ENCODE measurements at places on chromosomes 3 and 15. TPM values are rescaled to one million over a fixed set of nuclear protein-coding genes. Genes with fewer than 3 reads are reported as not detected.
A peak's percentile ranks its signal among the peaks of the same experiment; 100 is the strongest.

GRCh38 chr15:55434989-55435825 is 26.9 kb downstream of the PIERCE2 start:
- no peak overlapping the region for H3K4me3 ChIP-seq
- no peaks in the 10 kb centered on the region for H3K27me3 ChIP-seq
- H3K27ac ChIP-seq, result no peak overlapping the region
- H3K36me3 ChIP-seq, result no peaks in the 10 kb centered on the region
- no peak for DNase-seq

DNA sequence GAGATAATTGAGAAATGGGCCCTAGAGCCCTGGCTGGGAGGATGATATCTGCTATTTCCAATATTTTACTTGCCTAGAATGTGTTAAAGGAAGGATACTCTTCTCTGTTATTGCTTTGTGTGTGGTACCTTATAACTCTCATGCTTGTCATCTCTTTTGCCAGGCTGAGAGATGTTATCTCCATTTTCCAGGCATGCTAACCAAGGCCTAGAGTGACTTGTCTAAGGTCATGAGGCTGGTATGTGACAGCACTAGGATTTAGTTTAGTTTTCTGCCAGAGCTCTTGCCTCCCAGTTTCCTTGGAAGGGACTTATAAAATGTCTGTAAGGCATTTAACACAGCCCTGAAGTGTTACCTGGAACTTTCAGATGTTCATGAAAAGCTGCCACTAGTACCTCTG is 1.4 kb downstream of the CLK3 start:
- DNase-seq, result no peak
- H3K36me3 ChIP-seq, result peaks cover 43% of the 10 kb centered on the region
- H3K4me3 ChIP-seq, result peak overlapping the region; percentile 92
- no peaks in the 10 kb centered on the region for H3K27me3 ChIP-seq
- peaks cover 48% of the 10 kb centered on the region for H3K4me1 ChIP-seq

DNA sequence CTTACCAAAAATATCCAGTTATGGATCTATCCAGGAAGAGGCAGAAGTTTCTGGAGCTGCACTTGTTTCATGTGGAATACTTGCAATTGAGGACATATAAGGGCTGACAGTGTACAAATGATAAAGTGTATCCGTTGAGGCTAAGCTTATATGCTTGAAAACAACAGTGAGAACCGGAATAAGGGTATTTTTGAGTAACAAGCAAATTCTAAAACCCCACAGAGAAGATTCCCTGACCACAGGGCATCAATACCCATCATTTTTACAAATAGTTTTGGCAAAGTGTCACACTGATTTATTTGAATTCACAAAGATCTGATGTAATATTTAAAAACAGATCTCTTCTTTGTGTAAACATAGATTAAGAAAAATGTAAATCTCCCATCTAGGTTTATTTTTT is 208.4 kb downstream of the FMN1 start:
- peaks cover 7% of the 10 kb centered on the region for H3K27me3 ChIP-seq
- no peaks in the 10 kb centered on the region for H3K36me3 ChIP-seq
- no peak overlapping the region for H3K4me3 ChIP-seq
- DNase-seq, result no peak
- H3K27ac ChIP-seq, result no peak overlapping the region

GRCh38 chr3:106609666-106610301 is 741.0 kb upstream of the CBLB start:
- peak overlapping the region; percentile 0 for H3K27ac ChIP-seq
- no peak overlapping the region for H3K4me3 ChIP-seq
- H3K36me3 ChIP-seq, result peaks cover 10% of the 10 kb centered on the region
- H3K4me1 ChIP-seq, result peaks cover 21% of the 10 kb centered on the region

GRCh38 chr3:58093574-58094195 is 85.5 kb downstream of the FLNB start:
- H3K4me1 ChIP-seq, result no peaks in the 10 kb centered on the region
- H3K27me3 ChIP-seq, result no peaks in the 10 kb centered on the region
- H3K4me3 ChIP-seq, result no peak overlapping the region
- no peak overlapping the region for H3K27ac ChIP-seq

DNA sequence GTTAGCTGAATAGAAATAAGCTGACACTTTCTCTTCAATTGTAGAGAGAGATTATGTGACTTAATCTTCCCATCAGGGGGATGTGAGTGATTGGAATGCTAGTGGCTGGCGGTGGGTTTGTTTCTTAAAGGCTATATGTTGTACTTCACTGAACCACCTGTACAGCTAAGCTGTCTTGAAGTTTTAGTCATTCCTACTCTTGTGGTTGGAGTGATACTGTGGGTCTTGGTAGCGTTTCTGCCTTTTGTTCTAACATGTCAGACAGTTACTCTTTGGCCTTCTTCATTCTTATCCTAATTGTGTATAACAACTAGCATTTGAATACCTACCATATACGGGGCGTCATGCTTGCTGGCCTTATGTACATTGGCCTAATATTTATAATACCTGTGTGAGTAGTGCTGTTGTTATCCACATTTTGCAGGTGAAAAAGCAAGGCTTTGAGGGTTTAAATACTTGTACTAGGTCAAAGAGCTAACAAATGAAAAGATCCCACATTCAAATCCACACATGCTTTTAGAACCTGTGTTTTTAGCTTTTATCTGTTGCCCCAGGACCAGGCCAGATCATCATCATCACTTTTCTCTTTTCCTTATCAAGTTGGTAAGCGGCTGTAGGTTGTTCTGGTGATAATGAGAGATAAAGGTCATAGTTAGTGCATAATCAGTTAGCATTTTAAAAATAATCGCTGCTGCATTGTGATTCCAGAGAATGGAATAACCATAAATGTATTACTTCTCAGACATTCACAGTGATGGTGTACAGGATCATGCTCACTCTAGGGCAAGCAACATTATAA is 50.2 kb downstream of the AKAP13 start:
- no peak overlapping the region for H3K27ac ChIP-seq
- peak; percentile 37 for DNase-seq
- H3K4me3 ChIP-seq, result no peak overlapping the region
- no peaks in the 10 kb centered on the region for H3K27me3 ChIP-seq
- H3K4me1 ChIP-seq, result peaks cover 54% of the 10 kb centered on the region

DNA sequence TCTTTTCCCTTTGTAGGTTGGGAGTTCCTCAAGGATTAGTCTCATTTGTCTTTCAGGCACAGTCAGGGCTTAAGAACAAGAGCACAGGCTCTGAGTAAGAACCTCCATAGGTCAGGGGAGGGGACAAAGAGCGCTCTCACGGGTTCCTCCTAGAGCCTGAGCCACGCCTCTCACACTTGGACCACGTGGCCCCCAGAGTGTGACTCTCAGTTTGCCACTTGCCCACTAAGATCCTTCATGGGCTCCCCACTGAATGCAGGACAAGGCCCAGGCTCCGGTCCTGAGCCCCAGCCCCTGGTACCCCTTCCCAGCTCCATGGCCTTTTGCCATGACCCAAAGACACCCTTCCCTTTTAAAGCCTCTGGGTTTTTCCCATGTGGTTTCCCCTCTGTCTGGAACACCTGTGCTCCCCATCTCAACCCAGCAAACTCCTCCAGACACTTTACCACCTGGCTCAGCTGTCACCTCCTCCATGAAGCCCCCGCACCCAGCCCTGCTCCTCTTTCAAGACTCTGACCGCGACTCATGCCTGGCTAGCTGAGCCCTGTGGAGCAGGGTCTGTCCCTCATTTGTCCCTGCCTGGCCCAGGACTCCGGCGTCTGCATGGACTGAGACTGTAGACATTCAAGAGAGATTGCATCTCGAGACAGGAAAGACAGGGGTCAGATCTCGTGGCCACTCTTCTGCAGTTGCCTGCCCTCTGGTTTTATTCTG is 32.7 kb downstream of the IQSEC1 start:
- H3K4me1 ChIP-seq, result peaks cover 18% of the 10 kb centered on the region
- H3K4me3 ChIP-seq, result no peak overlapping the region
- H3K27ac ChIP-seq, result peak overlapping the region; percentile 19

DNA sequence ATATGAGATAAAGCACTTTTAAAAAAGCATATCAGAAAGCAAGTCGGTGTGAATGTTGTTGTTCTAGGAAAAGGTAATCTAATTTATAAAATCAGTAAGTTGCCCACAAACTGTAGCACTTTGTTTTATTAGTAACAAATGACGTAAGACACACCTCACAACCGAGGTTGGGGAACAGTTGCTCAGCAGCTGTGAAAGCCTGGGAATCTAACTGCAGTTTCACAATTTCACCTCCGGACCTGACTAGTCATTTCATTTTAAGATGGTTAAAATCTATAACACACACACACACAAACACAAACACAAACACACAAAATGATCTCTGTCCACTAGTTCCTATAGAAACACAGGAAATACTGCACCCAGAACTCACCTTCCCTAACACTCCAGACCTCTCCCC is 406.7 kb upstream of the NR2F2 start:
- no peak for DNase-seq
- H3K4me1 ChIP-seq, result no peaks in the 10 kb centered on the region
- no peak overlapping the region for H3K4me3 ChIP-seq

GRCh38 chr15:57551715-57552677 is 39.7 kb upstream of the MYZAP start:
- H3K4me1 ChIP-seq, result no peaks in the 10 kb centered on the region
- H3K27me3 ChIP-seq, result no peaks in the 10 kb centered on the region
- no peak overlapping the region for H3K4me3 ChIP-seq
- DNase-seq, result no peak
- H3K36me3 ChIP-seq, result no peaks in the 10 kb centered on the region
- H3K27ac ChIP-seq, result no peak overlapping the region

- peaks cover 8% of the 10 kb centered on the region for H3K27me3 ChIP-seq
- no peak for DNase-seq
- H3K4me3 ChIP-seq, result no peak overlapping the region
- H3K4me1 ChIP-seq, result peaks cover 4% of the 10 kb centered on the region
- no peaks in the 10 kb centered on the region for H3K36me3 ChIP-seq
Measured at GRCh38 chr15:38128341-38128781, 124.3 kb upstream of the SPRED1 start.

GRCh38 chr15:85118581-85118980 is 136.9 kb downstream of the PDE8A start:
- no peak overlapping the region for H3K4me3 ChIP-seq
- peaks cover 18% of the 10 kb centered on the region for H3K4me1 ChIP-seq
- no peak for DNase-seq

GRCh38 chr15:63288778-63289378 is 11.5 kb downstream of the APH1B start:
- H3K27ac ChIP-seq, result no peak overlapping the region
- DNase-seq, result no peak
- peaks cover 5% of the 10 kb centered on the region for H3K36me3 ChIP-seq
- H3K4me3 ChIP-seq, result no peak overlapping the region

GRCh38 chr3:44321335-44321734 is 17.2 kb upstream of the TCAIM start:
- no peak overlapping the region for H3K27ac ChIP-seq
- H3K4me3 ChIP-seq, result no peak overlapping the region
- H3K36me3 ChIP-seq, result no peaks in the 10 kb centered on the region
- peaks cover 5% of the 10 kb centered on the region for H3K27me3 ChIP-seq
- no peaks in the 10 kb centered on the region for H3K4me1 ChIP-seq
- no peak for DNase-seq

- H3K27me3 ChIP-seq, result no peaks in the 10 kb centered on the region
- peaks cover 4% of the 10 kb centered on the region for H3K36me3 ChIP-seq
- H3K4me1 ChIP-seq, result peaks cover 52% of the 10 kb centered on the region
- DNase-seq, result peak; percentile 76
- H3K27ac ChIP-seq, result peak overlapping the region; percentile 93
- H3K4me3 ChIP-seq, result peak overlapping the region; percentile 0
Measured at GRCh38 chr15:90851114-90851513, 17.3 kb upstream of the FURIN start.

DNA sequence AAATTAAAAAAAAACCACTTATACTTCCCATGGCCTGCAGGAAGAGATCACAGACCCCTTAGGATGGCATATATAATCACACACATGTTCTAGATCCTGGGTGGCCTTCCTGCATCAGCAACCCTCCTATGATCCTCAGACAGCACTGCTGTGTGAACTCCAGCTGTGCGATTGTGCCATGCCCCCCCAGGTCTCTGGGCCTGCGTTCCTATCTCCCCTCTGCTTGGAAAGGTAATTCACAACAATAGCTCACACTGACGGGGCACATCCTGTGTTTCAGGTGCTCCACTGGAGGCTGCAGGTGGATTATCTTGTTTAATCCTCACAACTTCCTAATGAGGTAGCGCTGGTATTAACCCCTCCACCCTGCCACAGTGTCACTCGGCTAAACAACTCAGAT is 71.2 kb upstream of the GLCE start:
- H3K27me3 ChIP-seq, result peaks cover 14% of the 10 kb centered on the region
- H3K4me3 ChIP-seq, result no peak overlapping the region
- no peaks in the 10 kb centered on the region for H3K36me3 ChIP-seq
- DNase-seq, result no peak
- no peak overlapping the region for H3K27ac ChIP-seq

- no peak within 1 kb of the TSS for H3K27ac ChIP-seq
- H3K27me3 ChIP-seq, result no peaks in the 10 kb centered on the region
- no peaks in the 10 kb centered on the region for H3K36me3 ChIP-seq
- H3K4me3 ChIP-seq, result no peak within 1 kb of the TSS
- peak; percentile 50 for DNase-seq
- H3K4me1 ChIP-seq, result peaks cover 2% of the 10 kb centered on the region
Measured at GRCh38 chr3:57544181-57545125, at the start of gene DNAH12. TSS of gene DNAH12 (minus strand) at chr3:57544344. CDS start at chr3:57542870, 1,474 bp downstream.

DNA sequence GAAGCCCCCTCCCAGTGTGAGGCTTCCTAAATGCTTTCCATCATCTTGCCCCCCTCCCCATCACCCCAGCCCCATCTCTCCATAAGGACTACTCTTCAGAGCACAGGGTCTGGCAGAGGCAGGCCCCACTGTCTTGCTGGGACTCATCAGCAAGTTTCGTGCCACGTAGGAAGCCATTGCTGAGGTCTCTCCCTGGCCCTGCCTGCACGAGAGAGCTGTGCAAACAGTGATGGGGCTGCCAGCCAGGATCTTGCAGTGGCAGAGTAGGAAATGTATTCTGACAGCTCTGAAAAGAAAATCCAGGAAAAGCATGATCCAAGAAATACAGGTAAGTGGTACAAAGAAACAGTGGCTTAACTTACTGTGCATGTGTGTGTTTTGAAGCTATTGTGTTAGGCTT is 22.6 kb downstream of the ISL2 start:
- no peak overlapping the region for H3K4me3 ChIP-seq
- no peak overlapping the region for H3K27ac ChIP-seq
- H3K36me3 ChIP-seq, result peaks cover 4% of the 10 kb centered on the region
- H3K27me3 ChIP-seq, result no peaks in the 10 kb centered on the region
- no peaks in the 10 kb centered on the region for H3K4me1 ChIP-seq

GRCh38 chr3:42850263-42850662 is 25.4 kb downstream of the CYP8B1 start:
- H3K4me1 ChIP-seq, result peaks cover 15% of the 10 kb centered on the region
- no peaks in the 10 kb centered on the region for H3K36me3 ChIP-seq
- no peak overlapping the region for H3K4me3 ChIP-seq
- no peak overlapping the region for H3K27ac ChIP-seq
- H3K27me3 ChIP-seq, result peaks cover under 1% of the 10 kb centered on the region

GRCh38 chr15:70195587-70196305 is 98.0 kb upstream of the TLE3 start:
- H3K4me1 ChIP-seq, result no peaks in the 10 kb centered on the region
- no peak overlapping the region for H3K27ac ChIP-seq
- no peak overlapping the region for H3K4me3 ChIP-seq
- H3K27me3 ChIP-seq, result no peaks in the 10 kb centered on the region
- H3K36me3 ChIP-seq, result no peaks in the 10 kb centered on the region
- no peak for DNase-seq

Gene ZBTB38
- 21.2 TPM for total RNA-seq

Gene CAPN3
- total RNA-seq, result 3.5 TPM

Gene TRAK1
- total RNA-seq, result 24.1 TPM

Gene KLHL40
- total RNA-seq, result not detected

Gene CCDC80
- not detected for total RNA-seq

Gene C3orf85
- total RNA-seq, result not detected

Gene IL17RE
- total RNA-seq, result 1.7 TPM

Gene ULK4
- 6.8 TPM for total RNA-seq

Gene TADA3
- 58.3 TPM for total RNA-seq

Gene ACVR2B
- total RNA-seq, result 5.4 TPM

Gene IQCF5
- total RNA-seq, result not detected

Gene TYRO3
- total RNA-seq, result 1.3 TPM

Gene TMEM45A
- 1.8 TPM for total RNA-seq

Gene GOLGA8G
- not detected for total RNA-seq

Gene GRIP2
- not detected for total RNA-seq

Gene RASGRP1
- total RNA-seq, result 105 TPM
